ENCODE measurements at places on chromosomes 3 and 15.

DNA sequence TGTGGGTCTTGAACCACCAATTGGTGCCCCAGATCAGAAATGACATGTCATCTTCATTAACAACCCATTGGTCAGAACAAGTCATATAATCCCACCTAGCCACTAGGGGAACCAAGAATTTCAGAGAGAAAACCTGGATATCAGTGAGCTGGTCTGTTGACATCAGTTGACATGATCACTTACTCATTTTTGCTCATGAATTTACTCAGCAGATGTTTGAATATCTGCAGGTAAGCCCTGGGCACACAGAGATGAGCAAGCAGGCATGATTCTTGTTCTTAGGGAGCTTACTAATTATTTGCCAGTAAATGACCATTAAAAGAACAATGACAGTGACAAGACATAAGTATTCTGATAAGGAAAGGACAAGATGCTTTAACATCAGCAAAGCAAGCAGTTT, 64.3 kb upstream of the PLCL2 start:
- no peak for DNase-seq

DNA sequence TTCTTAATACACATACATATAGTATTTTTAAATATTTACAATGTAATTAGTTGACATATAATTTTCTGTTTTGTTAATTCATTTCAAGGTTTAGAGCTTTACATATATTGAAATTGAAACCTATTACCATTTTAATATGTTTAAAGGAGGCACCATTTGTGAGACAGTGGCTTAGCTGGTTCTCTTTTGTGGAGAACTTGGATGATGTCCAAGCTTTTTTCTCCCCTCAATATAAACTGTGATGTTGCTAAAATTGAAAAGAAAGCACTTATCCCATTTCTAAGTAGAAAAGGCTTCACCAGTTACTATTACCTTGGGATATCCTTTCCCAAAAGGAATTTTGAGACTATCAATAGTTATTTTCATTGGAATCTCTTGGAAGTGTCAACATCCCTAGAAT, 707.2 kb downstream of the NTRK3 start:
- DNase-seq, result no peak

- no peak for DNase-seq
Measured at GRCh38 chr3:117433427-117433826, 723.8 kb downstream of the TUSC7 start.

DNA sequence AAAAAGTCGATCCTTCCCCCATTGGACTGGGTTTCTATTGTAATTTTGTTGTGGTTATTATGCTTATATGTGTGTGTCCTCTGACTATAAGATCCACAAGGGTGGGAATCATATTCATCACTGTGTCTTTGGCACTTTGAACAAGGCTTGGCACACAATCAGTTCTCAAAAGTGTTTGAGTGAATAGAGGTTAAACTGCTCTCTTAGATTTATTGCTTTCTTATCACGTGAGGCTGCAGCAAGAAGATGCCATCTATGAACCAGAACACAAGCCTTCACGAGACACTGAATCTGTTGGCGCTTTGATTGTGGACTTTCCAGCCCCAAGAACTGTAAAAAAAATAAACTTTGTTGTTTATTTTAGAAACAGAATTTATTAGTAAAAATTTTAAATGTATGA, 295.0 kb upstream of the MDFIC2 start:
- DNase-seq, result no peak

- DNase-seq, result no peak
Measured at GRCh38 chr15:71431343-71432336, 316.4 kb downstream of the THSD4 start.

DNA sequence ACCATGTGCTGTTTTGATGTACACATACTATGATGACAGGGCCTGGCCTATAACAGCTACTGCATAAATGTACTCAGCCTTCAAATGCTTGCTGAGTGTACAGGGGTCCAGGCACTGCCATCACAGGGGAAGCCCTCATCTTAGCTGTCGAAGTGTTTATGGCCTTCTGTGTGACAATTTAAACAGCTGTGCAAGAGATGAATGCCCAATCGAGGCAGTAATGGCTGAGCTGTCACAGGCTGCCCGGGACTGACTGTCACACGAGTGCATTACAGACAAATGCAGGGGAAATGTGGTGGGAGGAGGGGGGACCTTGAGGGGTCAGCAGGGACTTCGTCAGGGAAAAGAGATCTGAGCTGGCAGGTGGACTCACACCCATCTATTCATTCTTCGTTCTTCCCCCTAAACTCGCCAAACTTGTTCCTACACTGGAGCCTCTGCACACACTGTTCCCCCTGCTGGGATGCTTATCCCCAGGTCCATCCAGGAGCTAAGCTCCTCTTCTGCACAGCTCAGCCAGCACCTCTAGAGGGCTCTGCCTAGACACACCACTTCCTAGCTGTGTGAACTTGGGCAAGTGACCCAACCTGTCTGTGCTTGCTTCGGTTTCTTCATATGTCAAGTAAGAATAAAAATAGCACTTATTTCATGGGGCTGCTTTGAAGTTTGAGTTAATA, 156.2 kb upstream of the IQSEC1 start:
- DNase-seq, result no peak

DNA sequence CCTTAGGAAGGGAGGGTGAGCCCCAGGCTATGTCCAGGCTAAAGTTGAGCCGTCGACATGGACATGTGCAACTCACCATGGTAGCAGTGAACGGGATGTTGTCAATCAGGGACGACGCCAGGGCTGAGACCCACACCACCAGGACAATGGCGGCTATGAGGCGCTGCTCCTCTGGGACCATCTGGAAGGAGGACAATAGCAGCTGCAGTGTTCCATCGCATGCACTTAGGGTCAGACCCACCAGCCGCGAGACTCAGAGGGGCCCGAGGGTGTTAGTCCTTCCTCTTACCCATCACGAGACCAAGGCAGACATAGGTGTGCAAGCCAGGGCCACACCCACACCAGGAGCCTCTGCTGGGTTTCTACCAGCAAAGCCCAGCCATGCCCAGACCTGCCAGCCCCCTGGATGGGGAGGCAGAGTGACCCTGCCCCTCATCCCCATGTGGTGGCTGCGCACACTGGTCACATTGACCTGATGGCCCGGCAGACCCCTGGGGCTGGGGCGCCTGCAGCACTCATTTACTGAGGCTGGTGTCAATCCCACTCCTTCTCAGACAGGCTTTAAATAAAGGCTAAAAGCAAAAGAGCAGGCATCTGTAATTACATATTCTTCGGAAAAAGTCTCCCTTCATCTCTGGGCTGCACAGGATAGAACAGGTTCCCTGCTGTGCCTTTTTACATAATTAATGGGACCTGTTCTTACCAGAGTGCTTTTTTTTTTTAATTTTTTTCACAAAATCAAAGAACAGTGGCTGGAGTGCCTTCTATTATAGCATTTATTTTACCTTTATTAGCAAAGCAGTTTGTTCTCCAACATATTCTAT, 227.8 kb downstream of the OCA2 start:
- DNase-seq, result no peak

DNA sequence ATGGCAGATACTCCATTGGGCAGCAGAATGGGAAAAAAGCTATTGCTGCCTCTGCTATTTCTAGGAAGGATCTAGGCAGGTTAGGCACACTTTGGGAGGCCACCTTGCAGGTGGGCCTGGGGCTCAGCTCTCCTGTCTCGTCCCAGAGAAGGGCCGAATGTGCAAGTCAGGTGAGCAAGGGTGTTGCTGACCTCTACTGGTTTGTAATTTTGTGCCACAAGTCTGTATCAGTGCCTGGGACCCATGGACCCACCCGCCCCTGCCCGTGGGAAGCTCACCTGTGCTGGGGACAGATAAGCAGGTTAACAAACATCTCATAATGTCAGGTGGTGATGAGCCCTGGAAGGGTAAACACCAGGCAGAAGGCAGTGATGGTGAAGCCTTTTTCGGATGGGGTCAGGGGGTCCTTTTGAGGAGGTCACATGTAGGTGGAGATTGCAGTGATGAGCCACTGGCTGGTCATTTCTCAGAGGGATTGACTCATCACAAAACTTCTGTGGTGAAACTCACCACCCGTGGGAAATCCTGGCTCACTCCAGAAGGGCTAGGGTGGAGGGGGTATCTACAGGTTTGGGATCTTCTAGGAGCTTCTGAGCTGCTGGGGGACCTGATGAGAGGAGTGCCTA, 161.3 kb downstream of the KLF13 start:
- DNase-seq, result no peak

- no peak for DNase-seq
Measured at GRCh38 chr3:98972155-98972554, 70.7 kb upstream of the DCBLD2 start.

DNA sequence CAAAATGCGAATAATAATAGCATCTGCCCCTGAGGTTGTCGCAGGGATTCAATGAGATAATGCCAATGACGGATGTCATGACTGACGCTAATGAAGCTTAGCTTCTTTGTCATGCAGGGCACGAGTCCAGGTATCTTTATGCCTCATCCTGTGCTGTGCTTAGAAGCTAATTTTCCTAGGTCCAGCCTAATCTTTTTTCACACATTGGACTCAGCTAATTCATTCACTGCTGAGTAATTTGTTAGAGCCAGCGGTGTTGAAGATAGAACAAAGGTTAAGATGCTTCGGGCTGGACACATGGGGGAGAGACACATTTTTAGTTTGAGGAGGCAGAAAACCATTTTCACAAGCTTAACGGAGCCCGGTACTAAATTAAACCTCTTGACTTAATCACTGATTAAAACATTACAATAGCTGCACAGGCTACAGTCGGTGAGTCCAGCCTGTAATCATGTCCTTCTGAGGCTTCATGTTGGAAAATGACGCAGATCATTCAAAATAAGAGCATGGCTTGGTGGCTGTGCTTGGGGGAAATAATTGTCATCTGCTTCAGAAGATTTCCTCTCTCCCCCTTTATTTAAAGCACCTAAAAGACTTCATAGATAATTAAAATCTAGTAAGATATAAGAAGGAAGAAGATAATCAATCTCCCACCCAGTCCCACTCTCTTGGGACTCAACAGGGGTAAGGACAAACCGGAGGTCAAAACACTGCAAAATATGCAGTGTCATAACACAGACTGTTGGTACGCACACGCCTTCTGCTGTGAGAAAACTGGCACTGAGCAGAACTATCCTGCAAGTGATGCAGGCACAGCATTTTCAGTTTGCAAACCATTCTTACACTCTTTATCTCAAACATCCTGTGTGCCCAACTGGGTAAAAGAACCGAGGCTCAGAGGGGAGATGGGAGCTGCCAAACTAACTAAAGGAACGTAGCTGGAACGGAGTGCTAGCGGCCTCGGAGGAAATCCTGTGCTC, 3.3 kb upstream of the CCDC174 start:
- DNase-seq, result no peak

DNA sequence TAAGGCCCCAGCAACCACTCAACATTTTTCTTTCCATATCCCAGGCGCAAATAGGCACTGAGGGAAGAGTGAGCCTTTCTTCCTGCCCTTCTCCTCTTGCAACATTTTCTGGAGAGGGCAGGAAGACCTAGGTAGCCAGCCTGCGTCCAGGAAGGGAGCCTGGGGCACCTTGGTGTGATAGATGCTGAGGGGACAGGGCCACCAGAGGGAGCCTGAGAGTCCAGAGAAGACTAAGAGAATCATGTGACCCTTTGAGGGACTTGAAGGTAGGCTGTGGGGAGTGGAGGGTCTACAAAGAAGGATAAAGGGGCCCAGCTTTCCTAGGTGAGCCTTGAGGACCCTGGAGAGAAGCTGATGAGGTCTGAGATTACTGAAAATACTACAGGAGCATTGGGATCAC, 346.6 kb downstream of the CNTN6 start:
- DNase-seq, result no peak
